ENCODE measurements at places on chromosomes 1 and 21.
A peak's percentile ranks its signal among the peaks of the same experiment; 100 is the strongest.

GRCh38 chr1:40036574-40036973, 4.0 kb upstream of the CAP1 start:
- DNase-seq: no peak

GRCh38 chr1:182332261-182333060, 59.1 kb downstream of the GLUL start:
- DNase-seq: no peak

DNA sequence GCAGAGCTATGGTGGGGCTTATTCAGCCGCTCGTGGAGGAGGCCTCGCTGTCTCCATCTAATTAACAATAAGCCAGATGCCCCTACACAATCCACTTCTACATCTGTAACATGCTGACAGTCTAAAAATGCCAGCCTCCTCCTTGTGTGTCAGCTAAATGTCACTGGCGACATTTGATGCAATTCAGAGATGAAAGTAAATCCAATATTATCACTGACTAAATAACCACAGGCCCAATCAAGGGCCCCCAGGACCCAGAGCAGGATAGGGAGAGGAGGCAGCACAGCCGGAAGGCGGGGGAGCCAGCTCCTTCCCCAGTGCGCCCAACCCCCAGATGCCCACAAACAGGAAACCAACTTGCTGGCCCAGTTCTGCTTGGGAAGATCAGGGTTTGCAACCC, 76.6 kb downstream of the DMRTA2 start:
- no peak for DNase-seq

GRCh38 chr1:9594471-9595155, 5.9 kb downstream of the TMEM201 start:
- no peak for DNase-seq

DNA sequence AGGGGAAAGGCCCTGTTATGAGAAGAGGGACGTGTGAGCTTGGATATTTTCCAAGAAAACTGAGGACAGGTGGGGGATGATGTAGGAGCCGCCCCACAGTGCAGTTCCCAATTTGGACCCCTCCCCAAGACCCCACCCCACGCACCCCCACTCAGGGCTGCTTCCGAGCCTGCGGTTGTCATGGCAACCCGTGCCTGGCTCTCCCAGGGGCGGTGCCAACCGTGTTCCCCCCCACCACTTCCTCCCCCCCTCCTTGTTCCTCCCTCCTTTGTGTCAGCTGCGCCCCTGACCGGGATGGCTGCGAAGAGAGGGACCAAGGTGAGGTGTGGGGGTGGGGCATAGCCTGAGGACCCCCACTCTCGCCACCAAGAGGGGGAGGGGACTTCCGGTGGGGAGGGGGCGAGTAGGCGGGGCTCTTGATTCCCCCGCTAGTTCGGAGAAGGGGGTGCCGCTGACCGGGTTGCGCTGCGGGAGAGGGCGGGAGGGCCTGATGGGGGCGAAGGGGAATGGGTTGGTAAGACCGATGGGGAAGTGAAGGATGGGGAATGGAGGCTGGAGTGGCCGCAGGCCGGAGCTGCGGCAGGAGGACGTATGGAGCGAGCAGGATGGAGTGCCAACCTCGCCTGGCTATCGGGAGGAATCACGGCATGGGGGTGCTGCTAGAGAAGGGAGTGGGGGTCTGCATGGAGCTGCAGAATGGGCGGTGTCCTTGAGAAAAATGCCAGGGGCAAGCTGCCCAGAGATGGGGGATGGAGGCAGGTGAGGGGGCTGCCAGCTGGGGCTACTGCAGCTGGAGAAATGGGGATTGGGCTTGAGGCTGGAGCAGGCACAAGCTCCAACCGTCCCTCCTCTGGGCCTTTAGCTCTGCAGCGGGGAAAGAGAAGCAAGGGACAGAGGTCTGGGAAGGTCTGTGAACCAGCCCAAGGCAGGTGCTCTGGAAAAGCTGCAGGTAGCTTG, 953 bp downstream of the TRIM46 start:
- DNase-seq: peak; percentile 44

GRCh38 chr1:61636814-61637213, 88.1 kb downstream of the TM2D1 start:
- DNase-seq: no peak

DNA sequence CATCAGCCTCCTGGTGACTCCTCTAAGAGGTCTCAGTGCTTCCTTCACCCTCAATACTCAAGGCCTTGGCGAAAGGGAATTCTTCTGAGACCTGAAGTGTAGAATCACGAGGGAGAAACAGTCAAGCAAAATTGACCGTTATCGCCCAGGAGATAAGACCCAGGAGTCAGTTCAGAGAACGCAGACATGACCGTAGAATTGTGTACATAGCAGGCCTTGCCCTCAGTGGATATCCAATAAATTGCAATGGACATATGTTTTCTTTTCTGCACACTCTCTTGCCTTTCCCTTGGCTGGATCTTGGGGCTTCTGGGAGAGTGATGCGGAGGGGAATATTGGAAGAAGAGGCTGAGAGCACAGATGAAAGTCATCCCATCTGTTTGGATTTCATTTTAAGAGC, 15.7 kb upstream of the ETS2 start:
- no peak for DNase-seq

DNA sequence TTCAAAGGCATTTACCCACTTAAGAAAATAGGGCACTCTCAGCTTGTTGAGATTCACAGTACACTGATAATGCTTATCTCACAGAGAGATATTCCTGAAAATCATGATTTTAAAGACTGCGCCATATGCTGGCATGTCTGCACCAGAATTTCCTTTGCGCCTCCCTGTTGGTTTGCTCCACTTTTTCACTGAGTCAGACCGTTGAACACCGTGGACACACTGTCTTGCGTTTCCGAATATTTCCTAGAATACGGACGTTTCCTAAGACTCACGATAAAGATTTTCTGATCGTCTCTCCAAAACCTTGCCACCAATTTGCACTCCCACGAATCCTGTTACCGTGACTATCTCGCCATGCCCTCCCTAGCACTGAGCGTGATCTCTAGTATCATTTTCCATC, 497 bp upstream of the C1orf115 start:
- no peak for DNase-seq
